ENCODE measurements at places on chromosomes 16 and 17.

- H3K27me3 ChIP-seq = no peaks in the 10 kb centered on the region
- no peak overlapping the region for H3K4me3 ChIP-seq
- no peaks in the 10 kb centered on the region for H3K4me1 ChIP-seq
These were observed 161.5 kb downstream of the FTO start for GRCh38 chr16:53865494-53865863.

- H3K4me3 ChIP-seq = peak overlapping the region; percentile 92
- H3K27me3 ChIP-seq = no peaks in the 10 kb centered on the region
- no peak for DNase-seq
- peak overlapping the region; percentile 95 for H3K27ac ChIP-seq
These were observed 471 bp downstream of the PARD6A start for GRCh38 chr16:67661101-67661761.

DNA sequence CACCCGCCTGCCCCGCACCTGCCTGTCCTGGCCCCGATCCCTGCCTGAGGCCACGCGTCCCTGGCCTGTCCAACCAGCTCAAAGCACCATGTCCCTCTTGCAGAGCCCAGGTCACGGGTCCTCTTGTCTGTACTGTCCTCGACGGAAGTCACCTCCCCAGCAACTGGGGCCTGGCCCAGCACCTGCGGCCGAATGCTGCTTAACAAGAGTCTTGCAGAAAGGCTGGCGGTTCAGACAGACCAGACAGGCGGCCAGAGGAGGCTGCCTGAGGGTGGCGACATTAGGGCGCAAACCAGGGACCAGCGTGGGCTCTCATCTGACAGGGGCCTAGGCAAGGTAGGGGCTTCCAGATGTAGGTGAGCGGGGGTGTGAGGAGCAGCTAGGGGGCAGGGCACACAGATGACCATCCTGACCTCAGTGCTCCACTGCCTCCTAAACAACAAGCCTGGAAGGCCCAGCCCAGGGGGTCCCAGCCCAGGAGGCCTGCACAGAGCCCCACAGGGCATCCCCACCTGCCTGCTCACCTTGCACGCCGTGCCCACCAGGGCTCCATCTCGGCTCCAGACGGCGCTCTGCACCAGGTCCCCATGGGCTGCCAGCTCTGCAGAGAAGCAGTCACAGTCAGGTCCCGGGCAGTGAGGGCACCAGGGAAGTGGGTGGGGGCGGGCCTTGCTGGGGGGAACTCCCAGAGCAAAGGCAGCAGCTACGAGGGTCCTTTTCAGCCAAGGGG lies 11.3 kb downstream of the CORO7 start:
- no peak for DNase-seq
- H3K27me3 ChIP-seq = no peaks in the 10 kb centered on the region
- H3K4me1 ChIP-seq = peaks cover 13% of the 10 kb centered on the region
- no peaks in the 10 kb centered on the region for H3K36me3 ChIP-seq

- no peaks in the 10 kb centered on the region for H3K36me3 ChIP-seq
- H3K4me3 ChIP-seq = no peak overlapping the region
- no peaks in the 10 kb centered on the region for H3K4me1 ChIP-seq
- H3K27me3 ChIP-seq = peaks cover 18% of the 10 kb centered on the region
- H3K27ac ChIP-seq = no peak overlapping the region
- DNase-seq = no peak
These were observed 7.8 kb downstream of the KRT28 start for GRCh38 chr17:40791787-40792436.

DNA sequence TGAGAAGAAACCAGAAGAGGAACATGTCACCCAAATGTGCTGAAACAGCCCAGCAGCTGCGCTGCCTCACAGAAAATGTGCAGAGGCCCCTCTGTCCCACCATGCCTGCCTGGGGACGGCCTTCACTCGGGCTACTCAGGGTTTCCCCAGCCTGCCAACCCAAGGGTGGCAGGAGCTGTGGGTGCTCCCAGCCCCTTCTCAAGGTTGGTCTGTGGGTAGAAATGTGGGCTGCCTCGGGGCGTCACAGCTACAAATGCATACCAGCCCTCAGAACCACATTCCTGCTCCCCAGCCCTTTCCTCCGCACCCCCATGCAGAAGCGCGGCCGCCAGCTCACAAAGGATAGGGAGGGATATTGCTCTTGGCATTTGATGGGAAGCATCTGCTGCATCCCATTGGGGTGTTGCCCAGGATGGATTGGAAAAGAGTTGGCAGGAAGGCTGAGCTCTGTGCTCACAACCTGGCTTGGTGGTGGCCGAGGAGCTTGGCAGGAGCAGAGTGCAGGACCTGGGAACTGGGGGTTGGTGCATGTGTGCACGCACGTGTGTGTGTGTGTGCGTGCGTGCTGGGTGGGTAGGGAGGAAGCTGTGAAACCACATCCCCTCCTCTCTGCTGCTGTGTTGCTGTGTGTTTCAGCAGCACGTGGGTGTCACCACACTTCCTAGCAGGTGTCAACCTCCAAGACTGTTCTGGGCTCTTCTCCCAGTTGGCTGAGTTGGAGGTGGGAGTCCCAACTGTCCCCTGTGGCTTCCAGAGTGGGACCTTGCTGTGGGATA lies 304.4 kb downstream of the SEC14L1 start:
- no peak for DNase-seq
- peak overlapping the region; percentile 51 for H3K4me3 ChIP-seq
- peak overlapping the region; percentile 70 for H3K27ac ChIP-seq
- H3K4me1 ChIP-seq = peaks cover 52% of the 10 kb centered on the region
- no peaks in the 10 kb centered on the region for H3K27me3 ChIP-seq

DNA sequence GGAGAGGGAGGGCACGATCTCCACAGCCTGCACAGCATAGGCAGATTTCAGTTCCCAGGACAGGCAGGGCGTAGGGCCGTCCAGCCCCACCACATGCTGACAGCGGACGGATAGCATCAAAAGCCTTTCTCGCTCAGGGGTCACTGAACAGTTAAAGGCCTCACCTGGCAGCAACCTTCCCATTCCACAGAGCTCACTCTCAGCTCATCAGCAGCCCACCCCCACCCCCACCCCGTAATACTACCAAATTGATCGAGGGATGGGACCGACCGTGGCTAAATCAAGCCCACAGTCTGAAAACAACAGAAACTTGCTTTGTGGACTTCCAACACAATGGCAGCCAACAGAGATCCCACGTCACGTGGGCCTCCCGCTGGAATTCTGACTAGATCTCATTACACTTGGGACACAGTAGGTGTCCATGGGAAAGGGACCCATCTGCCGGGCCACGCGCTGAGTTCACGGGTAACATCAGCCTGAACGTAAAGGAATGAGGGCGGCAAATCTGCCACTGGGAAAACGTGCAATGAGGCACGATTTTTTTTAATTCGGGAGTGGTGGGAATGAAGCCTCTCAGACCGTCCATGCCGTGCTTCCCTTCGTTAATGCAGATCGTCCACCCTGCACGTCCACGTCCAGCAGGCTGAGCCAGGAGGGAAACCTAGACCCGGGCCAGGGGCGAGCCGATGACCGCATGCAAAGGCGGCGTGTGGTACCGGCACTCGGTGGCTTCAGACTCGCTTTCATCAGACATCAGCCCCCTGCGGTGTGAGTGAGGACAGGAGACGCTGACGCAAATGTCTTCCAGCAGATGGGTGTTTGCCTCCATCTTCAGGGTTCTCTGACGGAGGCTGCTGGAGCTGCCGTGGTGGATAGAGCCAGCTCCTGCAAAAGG lies 92.1 kb downstream of the TBC1D16 start:
- H3K36me3 ChIP-seq = peaks cover 16% of the 10 kb centered on the region
- DNase-seq = peak; percentile 56
- H3K4me1 ChIP-seq = peaks cover 6% of the 10 kb centered on the region
- no peak overlapping the region for H3K4me3 ChIP-seq

DNA sequence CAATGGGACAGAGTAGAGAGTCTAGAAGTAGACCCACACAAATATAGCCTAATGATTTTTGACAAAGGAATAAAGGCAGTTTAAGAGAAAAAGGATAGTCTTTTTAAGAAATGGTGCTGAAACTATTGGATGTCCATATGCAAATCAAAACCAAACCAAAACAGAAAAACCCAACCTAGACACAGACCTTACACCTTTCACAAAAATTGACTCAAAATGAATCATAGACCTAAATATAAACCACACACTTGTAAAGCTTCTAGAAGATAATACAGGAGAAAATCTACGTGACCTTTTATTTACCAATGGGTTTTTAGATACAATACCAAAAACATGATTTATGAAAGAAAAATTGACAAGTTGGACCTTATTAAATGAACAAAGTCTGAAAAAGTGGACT lies 66.4 kb upstream of the MPHOSPH6 start:
- H3K36me3 ChIP-seq = no peaks in the 10 kb centered on the region

GRCh38 chr17:76336756-76337412 lies 16.8 kb downstream of the PRPSAP1 start:
- peaks cover 14% of the 10 kb centered on the region for H3K4me1 ChIP-seq
- no peak overlapping the region for H3K27ac ChIP-seq
- H3K4me3 ChIP-seq = no peak overlapping the region
- peaks cover 18% of the 10 kb centered on the region for H3K36me3 ChIP-seq
